Left ventricle myocardium inferior (tissue), 1 donor: ENCODE measurements at places on chromosomes 2 and 18.

DNA sequence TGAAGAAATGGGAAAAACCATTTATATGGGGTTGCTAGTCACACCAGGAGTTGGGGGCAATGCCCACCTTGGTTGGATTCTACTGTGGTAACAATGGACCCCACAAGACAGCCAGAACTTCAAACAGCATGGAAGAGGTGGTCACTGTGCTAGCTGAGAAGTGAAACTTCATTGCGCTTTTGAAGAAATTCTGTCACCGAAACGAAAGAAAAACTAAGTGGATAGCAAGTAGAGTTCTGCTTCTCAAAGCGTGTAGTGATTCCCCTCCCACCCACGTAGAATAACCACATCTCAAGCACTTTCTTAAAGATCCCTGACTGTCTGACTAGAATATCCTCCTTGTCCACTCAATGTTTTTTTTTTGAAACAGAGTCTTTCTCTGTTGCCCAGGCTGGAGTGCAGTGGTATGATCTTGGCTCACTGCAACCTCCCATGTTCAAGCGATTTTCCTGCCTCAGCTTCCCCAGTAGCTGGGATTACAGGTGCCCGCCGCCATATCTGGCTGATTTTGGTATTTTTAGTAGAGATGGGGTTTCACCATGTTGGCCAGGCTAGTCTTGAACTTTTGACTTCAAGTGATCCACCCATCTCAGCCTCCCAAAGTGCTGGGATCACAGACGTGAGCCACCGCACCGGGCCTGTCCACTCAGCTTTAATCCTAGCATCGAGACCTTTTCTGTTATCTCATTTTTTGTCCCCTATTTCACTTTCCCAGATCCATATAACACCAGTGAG lies 30.1 kb upstream of the CCL20 start:
- DNase-seq = no peak

DNA sequence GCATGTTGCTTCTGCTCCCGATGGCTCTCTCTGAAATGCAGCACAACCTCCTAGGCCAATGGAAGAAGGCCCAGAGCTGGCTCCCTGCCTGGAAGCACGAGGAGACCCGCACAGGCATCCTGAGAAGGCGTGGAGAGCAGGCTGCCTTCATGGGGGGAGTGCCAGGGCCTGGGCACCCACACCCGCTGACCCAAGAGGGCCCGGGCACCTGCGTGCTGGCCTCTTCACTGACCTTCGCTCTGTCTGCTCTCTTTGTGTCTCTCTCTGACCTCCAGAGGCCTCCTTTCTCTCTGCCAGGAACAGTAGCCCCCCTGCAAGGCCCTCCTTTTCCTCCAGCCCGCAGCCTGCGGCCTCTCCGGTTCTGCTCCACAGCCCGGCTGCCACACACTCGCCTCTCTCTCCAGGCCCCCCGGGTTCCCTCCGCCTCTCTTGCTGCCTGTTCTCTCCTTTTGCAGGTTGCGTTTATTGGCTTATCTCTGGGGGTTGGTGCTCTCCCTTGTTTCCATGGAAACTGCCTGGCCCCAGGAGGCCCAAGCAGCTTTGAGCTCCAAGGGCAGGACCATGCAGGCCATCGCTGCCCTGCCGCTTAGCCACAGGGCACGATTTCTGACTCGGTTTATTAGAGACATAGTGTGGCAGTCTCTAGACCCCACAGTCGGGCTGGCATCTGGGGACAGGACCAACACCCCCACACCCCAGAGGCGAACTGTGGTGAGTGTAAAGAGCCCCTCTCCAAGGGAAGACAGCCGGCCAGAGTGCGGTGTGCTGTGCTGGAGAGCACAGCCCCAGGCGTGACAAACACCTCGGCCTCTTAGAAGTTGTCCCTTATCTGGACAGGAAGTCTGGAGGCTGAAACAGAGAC lies 1.7 kb downstream of the MZT2B start:
- DNase-seq = peak; percentile 63

- DNase-seq = no peak
Measured at GRCh38 chr2:207491956-207492355, 37.8 kb upstream of the CREB1 start.

GRCh38 chr2:71547616-71548285 lies 94.4 kb downstream of the DYSF start:
- DNase-seq = no peak

GRCh38 chr2:777546-777945 lies 100.3 kb upstream of the TMEM18 start:
- DNase-seq = no peak

DNA sequence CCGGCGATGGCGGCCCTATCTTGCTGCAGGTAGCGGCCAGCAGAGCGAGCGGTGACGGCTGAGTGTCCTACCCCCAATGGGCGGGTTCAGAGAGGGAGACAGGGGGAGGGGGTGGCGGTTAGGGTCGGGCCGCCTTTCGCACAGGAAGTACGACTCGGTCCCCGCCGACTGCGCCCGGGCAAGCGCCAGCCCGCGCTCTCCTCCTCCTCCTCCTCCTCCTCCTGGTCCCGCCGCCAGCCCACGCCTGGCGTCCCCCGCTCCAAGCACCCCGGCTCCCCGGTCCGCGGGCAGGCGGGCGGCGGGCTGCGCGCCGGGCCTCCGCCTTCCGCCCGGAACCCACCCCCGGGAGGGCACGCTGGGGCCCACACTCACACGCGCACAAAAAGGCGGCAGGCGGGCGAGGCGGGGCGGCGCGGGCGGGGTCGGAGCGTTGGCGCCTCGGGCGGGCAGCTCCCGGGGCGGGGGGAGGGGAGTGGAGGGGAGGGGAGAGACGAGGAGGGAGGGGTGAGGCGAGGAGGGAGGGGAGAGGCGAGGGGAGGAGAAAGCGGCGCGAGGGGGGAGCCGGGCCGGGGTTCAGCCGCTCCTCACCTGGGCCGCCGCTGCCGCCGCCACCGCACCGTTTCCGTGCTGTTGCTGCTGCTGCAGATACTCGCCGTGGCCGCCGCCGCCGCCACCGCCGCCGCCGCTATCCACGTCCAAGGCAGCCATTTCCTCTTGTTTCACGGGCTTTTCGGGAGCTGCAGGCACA lies 1.2 kb downstream of the SP3 start:
- DNase-seq = peak; percentile 93

DNA sequence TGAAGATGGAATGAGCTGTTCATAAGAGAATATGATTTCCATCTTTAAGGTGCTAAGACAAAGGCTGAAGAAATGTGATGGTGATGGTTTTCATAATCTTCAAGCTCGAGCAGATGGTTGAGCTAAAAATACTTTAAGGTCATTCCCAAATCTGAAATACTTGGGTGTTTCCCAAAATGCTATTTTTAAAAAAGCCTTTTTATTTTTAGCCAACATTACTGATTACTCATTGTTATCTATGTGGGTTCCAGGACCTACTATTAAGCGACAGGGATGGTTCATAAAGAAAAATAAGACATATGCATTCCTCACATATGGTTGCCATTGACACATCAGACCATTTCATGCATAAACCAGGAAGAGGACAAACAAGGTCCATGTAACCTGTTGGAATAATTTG lies 298.5 kb downstream of the PLCL1 start:
- DNase-seq = no peak

DNA sequence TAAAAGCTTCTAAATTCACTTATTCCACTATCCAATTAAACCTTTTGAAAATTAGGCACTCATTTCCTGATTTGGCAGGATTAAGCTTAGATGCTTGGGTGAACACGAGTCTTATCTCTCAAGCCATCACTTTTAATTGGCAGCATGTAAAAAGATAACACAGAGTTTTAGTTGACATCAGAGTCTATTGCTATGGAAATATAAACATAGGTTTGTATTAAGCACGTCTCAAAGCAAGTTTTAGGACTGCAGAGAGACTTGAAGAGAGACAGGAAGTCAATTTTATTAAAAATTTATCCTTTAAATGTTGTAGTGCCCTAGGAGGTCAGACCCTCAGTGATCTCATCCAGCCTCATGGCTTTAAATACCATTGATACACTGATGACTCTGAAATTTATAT lies 5.6 kb downstream of the RBKS start:
- no peak for DNase-seq

- DNase-seq = no peak
Measured at GRCh38 chr18:55775972-55776371, 188.0 kb upstream of the TCF4 start.
